ENCODE measurements at places on chromosomes 5 and 9. TPM values are rescaled to one million over a fixed set of nuclear protein-coding genes. Genes with fewer than 3 reads are reported as not detected.

DNA sequence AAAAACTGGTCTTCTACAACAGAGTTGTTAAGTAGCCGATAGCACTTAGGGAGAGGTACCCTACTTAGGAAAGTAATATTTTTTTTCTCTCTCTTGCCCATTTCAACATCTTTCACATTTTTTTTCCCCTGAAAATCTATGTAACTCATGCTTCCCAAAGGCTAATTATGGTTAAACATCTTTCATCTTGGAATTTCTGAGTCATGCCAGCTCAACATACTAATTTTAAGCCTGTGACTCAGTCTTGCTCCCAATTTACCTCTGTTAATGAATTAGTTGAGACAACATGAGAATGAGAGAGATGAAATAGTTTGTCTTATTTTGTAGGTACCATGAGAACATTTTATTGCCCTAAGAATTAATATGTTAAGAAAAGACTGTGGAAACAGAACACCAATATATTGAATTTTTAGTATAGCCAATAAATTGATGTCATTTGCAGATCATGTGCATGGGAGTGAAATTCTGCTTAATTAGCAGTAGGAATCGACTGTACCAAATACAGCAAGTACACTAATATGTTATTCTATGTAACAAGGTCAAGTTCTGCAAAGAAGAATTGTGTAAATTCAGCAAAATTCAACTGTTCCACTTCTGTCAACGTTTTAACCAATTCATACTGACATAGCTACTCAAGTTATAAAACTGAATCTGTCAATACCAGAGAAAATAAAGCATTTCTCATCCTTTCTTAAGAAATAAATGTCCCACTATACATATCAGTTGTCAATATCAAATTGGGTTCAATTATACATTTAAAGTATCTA is 550.0 kb downstream of the PTPRD start:
- peak; percentile 24 for DNase-seq

DNA sequence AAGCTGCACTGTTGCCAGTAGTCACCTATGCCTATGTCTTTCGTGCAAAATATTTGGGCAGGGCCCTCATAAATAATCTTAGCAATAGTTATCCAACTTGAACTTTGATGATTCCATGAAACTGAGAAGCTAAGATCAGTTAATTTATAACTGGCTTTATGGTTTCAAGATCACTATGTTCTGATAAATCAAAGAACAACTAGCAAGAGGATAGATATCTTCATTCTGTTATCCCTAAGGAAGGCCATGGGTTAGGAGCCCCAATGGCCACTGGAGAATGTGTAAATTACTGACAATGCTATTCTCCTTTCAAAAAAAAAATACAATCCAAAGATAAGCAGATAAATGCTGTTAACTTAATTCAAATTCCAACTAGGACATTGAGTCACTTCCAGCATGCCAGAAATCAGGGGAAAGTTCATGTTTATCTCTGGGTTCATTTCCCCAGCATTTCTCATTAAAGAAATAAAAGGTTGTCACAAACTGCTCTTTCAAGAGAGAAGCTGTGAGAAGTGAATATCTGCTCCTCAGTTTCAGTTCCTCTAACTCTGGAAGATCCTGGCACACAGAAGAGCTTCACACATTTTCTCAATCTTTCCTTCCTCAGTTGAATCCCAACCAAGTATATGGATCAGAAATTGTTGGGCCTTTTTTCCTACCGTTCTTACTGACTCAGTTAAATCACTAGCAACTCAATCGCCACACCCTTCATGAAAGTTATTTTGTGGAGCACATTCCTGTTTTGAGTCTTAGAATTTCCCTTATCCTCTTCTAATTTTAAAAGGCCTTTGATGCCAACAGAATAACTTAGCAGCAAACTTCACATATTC is 59.6 kb upstream of the SLC1A1 start:
- no peak for DNase-seq

DNA sequence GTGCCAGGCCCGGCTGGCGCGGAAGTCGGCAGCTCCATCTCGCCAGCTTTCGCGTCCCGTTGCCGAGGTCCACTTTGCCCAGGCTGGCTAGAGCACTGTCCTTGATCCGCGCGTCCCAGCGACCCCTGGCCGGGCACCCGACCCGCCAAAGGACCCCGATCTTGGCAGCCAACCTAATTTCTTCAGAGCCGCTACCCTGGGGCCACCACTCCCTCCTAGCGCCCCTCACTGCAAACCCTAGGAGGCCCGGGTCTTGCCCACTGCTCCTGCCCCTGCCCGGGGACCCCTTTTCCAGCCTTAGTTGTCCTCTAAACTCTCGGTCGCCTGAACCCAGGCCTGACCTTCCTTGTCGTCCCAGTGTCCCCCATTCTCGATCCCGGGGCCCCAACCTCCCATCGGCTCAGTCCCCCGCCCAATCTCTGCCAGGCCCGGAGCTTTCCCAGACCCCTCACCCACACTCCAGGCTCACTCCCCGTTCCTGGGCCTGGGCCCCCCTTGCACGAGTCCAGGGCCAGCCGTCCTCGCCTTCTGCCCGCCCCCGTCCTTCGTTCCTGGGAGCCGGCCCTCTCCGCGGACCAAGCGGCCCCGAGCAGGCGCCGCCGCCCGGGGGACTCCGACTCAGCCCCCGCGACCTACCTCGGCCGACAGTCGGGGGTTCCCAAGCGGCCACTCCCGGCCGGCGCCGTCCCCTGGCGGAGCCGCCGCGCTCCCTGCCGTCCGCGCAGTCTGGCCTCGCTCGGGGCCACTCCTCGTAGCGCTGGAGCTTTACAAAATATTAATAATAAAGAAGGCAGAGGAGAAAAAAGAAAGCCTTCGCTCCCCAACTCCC is 701 bp upstream of the LMX1B start:
- no peak for DNase-seq

Gene GDA
- total RNA-seq = 23.6 TPM

Gene PCDHA3
- total RNA-seq = 1.1 TPM

DNA sequence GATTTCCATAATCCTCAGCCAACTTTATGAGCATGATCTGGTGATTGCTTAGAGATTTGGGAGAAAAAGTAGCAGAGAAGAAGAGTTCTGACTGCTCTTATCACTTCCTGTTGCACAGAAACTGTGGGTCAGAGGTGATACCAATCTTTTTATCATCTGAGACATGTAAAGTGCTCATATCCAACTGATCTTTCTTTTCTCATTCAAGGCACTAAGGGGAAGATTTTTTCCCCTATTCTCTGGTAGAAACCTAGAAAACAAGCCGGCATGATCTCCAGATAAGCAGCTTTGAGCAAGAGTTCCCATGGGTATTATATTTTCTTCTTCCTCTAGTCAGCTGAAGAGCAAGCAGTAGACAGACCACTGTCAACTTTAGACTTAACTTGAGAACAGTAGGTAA is 29.0 kb upstream of the GPR150 start:
- no peak for DNase-seq

- no peak for DNase-seq
These were observed 201.0 kb upstream of the VLDLR start for GRCh38 chr9:2420543-2420942.

- no peak for DNase-seq
These were observed 103.2 kb downstream of the WNK2 start for GRCh38 chr9:93287189-93287552.

Measured in hepatocyte (in vitro differentiated cells).